Frontal cortex (tissue), 4 donors: ENCODE measurements at places on chromosomes 7 and 10. TPM values are rescaled to one million over a fixed set of nuclear protein-coding genes. Genes with fewer than 3 reads are reported as not detected.

The TRIL gene
- total RNA-seq, result 17.5 TPM

The CNNM1 gene
- total RNA-seq, result 2.4 TPM

The NUTM2E gene
- under 0.01 TPM for total RNA-seq

The SYCE1 gene
- 1.2 TPM for total RNA-seq

The MYH16 gene
- not detected for total RNA-seq

The ZNF736 gene
- total RNA-seq, result 42.0 TPM

The WDFY4 gene
- 0.41 TPM for total RNA-seq
